ENCODE measurements at places on chromosomes 6 and 20.

- no peak for DNase-seq
These were observed 71.4 kb downstream of the CARMIL1 start for GRCh38 chr6:25350573-25350972.

GRCh38 chr20:39047417-39047985, 85.4 kb downstream of the DHX35 start:
- no peak for DNase-seq

DNA sequence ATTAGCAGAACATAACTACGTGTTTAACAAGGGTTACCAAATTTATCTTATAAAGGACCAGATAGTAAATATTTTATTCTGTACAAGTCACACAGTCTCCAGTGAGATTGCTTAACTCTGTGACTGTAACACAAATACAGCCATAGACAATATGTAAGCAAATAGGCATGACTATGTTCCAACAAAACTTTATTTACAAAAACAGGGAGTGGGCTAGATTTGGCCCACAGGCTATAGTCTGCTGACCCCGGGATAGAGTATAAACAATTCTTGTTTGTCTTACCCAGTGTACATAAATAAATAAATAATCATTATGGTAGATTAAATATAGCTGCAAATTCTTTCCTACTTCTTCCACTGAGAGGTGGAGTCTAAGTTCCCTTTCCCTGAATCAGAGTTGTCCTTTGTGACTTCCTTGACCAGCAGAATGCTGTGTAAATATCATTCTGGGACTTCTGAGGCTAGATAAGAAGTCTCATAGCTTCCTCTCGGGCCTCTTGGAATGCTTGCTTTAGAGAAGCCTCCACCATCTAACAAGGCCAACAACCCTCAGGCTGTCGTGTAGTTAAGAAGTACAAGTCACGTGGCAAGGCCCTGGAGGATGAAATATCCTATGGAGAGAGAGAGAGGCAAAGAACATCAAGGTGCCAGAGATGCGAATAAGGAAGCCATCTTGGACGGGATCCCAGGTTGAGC, 59.1 kb upstream of the TMEM244 start:
- DNase-seq = no peak

DNA sequence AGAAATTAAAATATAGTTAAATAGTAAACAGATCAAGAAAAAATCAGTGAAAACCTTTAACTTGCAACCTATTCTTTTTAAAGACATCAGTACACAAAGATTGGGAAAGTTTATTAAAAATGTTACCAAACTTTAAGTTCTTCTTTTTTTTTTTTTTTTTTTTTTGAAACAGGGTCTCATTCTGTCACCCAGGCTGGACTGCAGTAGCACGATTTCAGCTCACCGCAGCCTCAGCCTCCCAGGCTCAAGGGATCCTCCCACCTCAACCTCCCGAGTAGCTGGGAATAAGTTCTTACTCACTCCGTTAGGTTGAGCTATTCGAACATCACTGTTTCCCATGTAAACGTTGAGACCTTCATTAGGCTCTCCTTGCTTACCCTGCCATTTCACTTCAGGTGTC, 5.6 kb downstream of the MAP3K5 start:
- DNase-seq = no peak

DNA sequence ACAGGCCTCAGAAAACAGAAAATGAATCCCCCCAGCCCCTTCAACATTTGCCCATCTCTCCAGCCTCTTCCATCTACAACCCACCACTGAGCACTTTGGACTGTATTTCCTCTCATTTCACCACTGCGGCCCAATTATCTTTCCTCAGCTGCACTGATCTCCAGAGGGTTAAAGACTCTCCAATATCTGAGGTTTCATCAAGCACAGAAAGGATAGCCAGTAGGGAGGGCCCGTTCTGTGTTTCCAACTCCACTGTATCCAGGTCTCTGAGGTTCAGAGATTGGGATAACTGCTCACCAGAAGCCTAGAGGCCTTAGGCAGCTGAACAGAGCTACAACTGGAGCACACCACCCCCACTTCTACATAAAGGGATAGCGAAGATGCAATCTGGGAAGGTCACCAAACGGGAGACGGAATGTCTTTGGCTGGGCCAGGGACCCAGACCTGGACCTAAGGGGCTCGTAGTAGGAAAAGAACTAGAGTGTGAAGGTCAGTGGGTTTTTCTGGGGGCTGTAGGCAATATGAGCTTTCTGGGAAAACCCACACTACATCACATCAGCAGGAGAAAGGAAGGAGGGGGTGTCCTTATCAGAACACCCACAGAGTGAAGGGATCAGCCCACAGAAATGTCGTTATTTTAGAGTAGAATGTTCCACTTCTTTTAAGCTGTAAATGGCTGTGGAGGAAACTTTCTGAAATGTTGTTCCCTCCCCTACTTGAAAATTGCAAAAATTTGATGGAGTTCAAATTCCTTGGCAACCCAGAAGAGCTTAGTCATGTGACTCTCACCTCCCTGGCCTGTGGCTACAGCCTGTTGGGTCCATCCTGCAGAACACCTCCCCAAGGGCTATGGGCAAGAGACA, 7.3 kb downstream of the KCNK5 start:
- no peak for DNase-seq

DNA sequence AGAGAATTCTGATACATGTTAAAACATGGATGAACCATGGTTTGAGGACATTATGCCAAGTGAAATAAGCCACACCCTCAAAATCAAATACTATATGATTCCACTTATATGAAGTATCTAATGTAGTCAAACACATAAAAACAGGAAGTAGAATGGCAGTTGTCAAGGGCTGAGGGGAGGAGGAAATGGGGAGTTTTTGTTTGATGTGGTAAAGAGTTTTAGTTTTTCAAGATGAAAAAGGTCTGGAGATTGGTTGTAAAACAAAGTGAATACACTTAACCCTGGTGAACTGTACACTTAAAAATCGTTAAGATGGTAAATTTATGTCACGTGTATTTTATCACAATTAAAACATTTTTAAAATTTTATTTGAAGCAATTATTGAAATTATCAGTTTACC, 127.4 kb upstream of the GRIK2 start:
- DNase-seq = no peak

- no peak for DNase-seq
These were observed 292.3 kb downstream of the RFPL4B start for GRCh38 chr6:112639391-112639831.

DNA sequence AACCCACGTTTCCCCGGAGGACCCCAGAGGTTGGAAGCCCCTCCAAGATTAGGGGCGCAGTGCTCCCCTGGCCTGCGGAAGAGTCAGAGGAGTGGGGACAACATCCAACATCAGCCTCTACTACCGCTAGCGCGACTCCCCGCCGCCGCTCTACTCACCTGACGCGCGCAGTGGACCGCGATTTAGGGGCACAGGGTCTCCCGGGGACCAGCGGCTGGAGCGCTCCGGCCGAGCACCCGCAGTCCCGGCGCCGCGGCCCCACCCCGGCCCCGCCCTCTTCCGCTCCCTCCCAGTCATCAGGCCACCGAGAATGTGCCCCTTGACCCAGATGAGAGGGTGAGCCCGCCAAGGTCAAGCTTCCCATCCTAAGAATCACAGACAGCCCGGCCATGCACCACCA, at the start of gene ZFP57:
TSS of gene ZFP57 (minus strand) at position 249 of the 400 bp plus-strand sequence. CDS start 4,149 bp downstream, outside the sequence.
- no peak for DNase-seq

- DNase-seq = no peak
These were observed 5.4 kb downstream of the TRIM26 start for GRCh38 chr6:30207619-30208295.

- no peak for DNase-seq
These were observed 49.5 kb upstream of the TFAP2D start for GRCh38 chr6:50663806-50664205.

GRCh38 chr6:159430323-159430722, 261.1 kb downstream of the FNDC1 start:
- no peak for DNase-seq

GRCh38 chr20:38242848-38243708, 17.5 kb downstream of the KIAA1755 start:
- no peak for DNase-seq

- no peak for DNase-seq
These were observed 218.6 kb upstream of the ZFP64 start for GRCh38 chr20:52410182-52410647.

- DNase-seq = no peak
These were observed 184.3 kb downstream of the JARID2 start for GRCh38 chr6:15430186-15430585.

GRCh38 chr20:62918147-62918546, 8.2 kb downstream of the DIDO1 start:
- no peak for DNase-seq

GRCh38 chr6:26500102-26500501, at the start of gene BTN1A1:
BTN1A1 (plus strand) TSS chr6:26500303; CDS start chr6:26501287, 984 bp downstream.
- no peak for DNase-seq

- DNase-seq = peak; percentile 93
These were observed 15.6 kb downstream of the HAO1 start for GRCh38 chr20:7924692-7925091.

GRCh38 chr6:118993803-118994251, 58.9 kb upstream of the MCM9 start:
- DNase-seq = no peak

DNA sequence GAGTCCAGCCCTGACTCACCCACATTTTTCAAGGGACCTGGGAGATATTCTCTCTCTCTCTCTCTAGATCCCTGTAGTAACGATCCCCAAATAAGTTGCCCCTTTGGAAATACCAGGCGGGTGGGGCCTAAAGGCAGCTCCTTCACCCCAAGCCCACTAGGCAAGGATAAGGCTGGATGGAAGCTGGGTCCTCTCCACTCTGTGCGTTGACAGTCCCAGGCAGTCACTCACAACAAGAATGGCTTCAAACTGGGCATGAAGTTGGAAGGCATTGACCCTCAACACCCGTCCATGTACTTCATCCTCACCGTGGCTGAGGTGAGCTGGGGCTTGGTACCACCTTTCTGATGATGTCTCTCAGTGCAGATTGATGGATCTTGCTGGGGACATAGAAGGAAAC, 21.6 kb downstream of the L3MBTL1 start:
- no peak for DNase-seq

- DNase-seq = no peak
These were observed 742 bp downstream of the TBCC start for GRCh38 chr6:42745083-42745639.
